Globus pallidus (tissue), 1 donor: ENCODE measurements at places on chromosomes 16 and 17.

- no peak for DNase-seq
Measured at GRCh38 chr16:26433807-26434206, 632.9 kb upstream of the C16orf82 start.

DNA sequence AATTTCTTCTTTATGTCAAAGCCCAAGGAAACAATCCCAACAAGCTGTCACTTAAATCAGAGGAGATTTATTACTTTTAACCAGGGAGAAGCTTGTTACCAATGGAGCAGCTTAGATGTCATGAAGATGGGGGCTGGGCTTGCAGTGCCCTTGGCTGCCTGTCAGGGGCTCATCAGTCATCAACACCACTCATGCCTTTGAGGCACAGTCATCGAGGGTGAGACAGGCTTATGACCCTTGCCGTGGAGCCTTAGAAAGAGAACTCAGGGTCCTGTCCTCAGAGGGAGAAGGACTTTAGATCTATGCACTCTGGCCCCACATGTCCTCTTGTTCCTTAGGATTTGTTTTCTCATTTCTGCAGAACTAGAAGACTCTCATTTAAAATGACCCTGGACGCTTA lies 318.3 kb downstream of the CBLN1 start:
- no peak for DNase-seq

DNA sequence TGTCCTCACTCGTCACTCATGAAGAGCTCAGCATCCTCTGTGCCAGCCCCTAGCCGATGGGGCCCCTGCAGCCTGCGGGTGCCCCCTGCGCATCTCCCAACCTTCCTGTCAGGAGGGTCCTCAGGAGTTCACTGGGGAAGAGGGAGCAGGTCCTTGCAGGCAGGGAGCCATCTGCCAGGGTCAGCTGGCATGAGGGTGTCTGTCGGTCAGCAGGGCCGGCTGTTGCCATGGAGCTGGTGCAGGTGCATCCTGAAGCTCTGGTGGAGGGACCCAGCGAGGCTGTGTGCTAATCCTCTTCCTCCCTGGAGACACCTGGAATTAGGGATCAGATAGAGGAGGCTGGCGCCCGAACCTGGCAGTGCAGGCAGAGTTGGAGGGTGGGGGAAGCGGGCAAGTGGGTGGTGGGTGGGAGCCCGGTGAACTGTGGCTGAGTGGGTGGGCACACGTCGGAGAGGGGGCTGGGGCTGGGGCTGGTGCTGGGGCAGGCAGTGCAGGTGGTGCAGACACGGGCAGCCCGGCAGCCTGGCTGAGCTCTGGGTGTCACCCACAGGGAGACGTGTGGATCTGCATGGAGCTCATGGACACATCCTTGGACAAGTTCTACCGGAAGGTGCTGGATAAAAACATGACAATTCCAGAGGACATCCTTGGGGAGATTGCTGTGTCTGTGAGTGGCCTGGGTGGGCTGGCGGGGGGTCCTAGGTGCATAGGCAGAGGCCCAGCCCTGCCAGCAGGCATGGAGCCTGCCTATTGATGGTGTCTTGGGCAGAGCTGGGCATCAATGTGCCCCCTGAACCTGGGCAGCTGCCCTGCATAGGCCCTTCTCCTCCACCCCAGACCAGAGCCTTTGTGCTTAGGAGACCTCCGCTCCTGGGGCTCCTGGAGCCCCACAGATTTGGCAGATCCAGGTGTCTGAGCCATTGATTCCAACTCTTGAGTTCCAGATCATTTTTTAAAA lies 17.4 kb downstream of the MAP2K3 start:
- DNase-seq: no peak

DNA sequence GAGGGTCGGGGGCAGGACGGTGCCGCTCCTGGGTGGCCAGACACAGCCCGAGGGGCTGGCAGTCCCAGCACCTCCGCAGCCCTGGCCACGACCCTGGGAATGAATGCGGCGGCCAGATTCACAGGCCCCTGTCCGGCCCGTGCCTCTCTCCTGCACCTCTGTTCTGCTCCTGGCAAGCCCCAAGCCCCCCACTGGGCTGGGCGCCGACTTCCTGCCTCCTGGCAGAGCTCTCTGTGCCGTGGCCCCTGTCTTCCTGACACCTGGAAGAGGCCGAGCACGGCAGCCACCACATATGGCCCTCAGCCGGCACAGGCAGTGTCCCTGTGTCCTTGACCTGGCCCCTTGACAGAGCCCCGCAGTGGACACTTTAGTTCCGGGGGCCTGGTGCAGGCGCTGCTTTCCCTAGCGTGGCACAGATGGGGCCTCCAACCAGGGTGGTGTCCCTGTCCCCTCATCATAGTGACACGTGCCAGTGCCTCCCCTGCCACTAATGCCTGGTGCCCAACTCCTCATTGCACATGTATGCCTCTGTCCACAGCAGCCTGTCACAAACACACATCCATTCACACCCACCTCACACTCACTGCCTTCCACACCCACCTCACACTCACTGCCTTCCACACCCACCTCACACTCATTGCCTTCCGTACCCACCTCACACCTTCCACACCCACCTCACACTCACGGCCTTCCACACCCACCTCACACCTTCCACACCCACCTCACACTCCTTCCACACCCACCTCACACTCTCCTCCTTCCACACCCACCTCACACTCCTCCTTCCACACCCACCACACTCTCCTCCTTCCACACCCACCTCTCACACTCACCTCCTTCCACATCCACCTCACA lies 110.6 kb upstream of the PLCG2 start:
- no peak for DNase-seq

- no peak for DNase-seq
Measured at GRCh38 chr16:11082860-11083388, 138.6 kb downstream of the CLEC16A start.

GRCh38 chr17:57918017-57918895 lies 37.0 kb downstream of the CUEDC1 start:
- DNase-seq: no peak

GRCh38 chr16:64964126-64964540 lies 157.7 kb downstream of the CDH11 start:
- no peak for DNase-seq

DNA sequence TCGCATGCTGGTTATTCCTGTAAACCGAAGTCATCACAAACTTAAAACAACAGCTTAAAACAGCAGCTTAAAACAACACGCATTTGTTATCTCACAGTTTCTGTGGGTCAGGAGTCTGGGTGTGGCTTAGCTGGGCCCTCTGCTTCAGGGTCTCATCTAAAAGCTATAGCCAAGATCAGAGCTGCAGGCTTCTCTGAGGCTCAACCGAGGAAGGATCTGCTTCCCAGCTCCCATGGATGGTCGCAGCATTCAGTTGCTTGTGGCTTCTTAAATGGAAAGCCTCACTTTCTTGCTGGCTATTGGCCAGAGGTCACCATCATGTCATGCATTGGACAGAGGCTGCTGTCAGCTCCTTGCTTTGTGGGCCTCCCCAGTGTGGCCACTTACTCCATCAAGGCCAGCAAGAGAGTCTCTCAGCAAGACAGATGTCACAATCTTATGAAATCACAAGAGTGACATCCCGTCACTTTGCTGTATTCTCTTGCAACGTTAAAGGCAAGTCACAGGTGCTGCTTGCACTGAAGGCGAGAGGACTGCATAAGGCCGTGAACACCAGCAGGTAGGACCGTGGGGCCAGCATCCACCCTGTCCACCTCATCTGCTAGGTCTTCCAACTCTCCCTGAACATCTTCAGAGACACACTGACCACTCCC lies 117.9 kb upstream of the TNRC6C start:
- DNase-seq: no peak

DNA sequence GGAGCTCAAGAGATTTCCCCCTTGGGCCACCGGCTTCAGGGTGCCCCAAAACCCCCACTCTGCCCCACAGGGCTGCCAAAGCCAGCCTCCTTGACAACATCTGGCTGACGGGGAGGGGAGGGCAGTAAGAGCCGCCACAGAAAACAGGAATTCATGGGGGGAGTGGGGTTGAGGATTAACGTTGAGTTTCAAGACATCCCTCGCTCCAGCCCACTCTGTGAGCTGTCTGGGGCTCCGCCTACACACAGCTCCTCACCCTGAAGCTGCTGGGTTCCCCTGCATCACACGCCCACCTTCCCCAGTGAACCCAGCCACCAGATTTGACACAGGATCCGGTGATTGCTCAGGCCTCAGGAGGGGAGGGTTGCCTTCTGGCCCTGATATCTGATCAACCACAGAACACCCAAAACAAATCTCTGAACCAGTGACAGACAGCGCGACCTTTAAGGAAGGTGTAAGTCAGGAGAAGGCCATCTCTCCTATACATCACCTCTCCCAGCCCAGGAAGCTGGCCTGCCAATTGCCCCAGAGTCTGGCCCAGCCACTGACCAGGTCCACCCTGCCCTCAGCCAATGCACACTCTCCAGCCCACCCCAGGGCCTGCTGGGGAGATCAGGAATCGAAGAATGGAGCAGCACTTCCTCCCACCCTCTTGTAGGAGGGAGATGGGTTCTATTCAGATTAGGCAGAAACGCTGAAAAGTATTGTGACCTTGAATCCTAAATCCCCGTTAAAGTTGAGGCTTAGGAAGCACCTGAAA lies 132.1 kb downstream of the CLEC16A start:
- DNase-seq: no peak

GRCh38 chr16:27620541-27620940 lies 70.6 kb downstream of the KATNIP start:
- DNase-seq: no peak

GRCh38 chr16:73275448-73275847 lies 227.5 kb upstream of the ZFHX3 start:
- no peak for DNase-seq

DNA sequence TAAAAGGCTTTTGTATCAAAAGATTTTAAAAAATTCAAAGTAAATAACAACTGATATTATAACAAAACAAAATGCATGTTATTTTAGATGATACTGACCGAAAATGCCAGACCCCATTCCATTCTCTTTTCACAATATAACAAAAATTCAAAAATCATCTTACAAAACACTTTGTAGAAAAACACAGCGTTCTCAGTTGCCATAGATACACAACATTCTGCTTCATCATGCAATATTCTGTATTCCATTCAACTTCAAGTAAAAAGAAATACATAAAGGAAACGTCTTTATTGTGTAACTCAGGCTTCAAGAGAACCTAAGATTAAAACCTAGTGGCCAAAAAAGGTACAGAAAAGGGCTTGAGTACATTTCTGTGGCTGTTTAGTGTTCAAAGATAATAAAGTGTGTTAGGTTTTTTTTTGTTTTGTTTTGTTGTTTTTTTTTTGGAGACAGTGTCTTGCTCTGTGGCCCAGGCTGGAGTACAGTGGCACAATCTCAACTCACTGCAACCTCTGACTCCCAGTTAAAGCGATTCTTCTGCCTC lies 250.5 kb downstream of the CEP112 start:
- no peak for DNase-seq

DNA sequence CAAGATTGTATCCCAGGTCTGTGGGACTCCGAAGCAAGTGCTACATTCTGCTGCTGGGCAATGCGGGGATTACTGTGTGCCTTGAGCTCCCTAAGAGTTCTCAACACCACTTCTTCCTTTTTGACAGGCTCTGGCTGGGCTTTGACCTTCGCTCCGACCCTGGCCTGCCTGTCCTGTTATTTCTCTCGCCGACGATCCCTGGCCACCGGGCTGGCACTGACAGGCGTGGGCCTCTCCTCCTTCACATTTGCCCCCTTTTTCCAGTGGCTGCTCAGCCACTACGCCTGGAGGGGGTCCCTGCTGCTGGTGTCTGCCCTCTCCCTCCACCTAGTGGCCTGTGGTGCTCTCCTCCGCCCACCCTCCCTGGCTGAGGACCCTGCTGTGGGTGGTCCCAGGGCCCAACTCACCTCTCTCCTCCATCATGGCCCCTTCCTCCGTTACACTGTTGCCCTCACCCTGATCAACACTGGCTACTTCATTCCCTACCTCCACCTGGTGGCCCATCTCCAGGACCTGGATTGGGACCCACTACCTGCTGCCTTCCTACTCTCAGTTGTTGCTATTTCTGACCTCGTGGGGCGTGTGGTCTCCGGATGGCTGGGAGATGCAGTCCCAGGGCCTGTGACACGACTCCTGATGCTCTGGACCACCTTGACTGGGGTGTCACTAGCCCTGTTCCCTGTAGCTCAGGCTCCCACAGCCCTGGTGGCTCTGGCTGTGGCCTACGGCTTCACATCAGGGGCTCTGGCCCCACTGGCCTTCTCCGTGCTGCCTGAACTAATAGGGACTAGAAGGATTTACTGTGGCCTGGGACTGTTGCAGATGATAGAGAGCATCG lies 2.4 kb downstream of the SLC16A13 start:
- no peak for DNase-seq

GRCh38 chr16:74565378-74565777 lies 41.5 kb downstream of the GLG1 start:
- no peak for DNase-seq

- DNase-seq: peak; percentile 5
Measured at GRCh38 chr17:6269478-6269877, 165.4 kb downstream of the AIPL1 start.

DNA sequence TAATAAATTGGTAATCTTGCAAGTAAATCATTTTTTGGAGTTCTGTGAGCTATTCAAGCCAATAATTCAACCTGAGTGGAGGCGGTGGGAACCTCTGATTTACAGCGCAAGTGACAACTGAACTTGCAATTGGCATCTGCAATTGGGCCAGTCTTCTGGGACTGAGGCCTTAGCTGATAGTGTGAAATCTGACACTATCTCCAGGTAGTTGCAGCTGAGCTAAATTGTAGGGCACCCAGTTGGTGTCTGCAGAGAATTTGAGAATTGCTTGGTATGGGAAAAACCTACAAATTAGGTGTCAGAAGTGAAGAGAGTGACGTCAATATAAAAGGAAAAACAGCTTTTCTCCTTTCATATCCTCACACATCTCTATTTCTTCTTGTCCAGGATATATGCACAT lies 1633.6 kb upstream of the GOT2 start:
- DNase-seq: no peak
